ENCODE measurements at places on chromosomes 3 and 15.

DNA sequence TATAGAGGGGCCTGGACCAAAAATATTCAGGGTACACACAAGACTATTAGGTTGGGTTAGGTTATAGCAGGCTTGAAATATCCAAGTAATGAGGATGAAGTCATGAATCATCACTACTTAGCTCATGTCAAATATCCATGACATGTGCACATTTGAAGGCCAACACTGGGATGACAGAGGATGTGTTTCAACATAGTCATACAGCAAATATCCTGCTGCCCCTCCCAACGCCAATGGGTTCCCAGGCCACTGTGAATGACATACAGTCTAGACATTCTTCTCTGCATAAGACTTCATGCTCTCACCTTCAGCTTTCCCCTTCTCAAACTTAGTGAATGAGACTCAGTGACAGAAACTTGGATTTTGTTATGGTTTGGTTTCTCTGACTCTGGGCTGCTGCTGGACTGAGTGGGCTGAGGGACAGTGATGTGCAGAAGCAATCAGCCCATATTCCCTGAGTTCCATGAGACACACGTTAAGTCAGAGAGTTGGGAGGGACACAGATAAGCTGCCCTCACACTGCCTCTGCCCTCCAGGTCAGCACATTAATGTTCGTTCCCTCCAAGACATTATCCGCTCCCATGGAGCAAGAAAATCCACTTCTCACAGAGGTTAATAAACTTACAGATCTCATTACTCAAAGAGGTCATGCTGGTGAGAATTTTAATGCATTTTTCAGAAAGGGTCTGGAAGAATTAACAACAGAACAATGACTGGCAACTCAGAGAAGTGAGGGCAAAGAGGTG, 15.4 kb downstream of the HOMER2 start:
- no peak for DNase-seq

DNA sequence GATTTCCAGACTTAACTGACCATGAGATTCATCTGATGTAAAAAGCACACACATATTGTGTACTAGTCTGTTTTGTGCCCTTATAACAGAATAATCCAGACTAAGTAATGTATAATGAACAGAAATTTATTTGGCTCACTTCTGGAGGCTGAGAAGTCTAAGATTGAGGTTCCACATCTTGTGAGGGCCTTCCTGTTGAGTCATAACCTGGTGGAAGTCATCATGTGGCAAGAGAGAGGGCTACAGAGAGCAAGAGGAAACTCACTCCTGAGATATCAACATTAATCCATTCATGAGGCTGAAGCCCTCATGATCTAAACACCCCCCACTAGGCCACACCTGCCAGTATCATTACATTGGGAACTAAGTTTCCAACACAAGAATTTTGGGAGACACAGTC, 977.6 kb downstream of the MCTP2 start:
- DNase-seq = no peak

DNA sequence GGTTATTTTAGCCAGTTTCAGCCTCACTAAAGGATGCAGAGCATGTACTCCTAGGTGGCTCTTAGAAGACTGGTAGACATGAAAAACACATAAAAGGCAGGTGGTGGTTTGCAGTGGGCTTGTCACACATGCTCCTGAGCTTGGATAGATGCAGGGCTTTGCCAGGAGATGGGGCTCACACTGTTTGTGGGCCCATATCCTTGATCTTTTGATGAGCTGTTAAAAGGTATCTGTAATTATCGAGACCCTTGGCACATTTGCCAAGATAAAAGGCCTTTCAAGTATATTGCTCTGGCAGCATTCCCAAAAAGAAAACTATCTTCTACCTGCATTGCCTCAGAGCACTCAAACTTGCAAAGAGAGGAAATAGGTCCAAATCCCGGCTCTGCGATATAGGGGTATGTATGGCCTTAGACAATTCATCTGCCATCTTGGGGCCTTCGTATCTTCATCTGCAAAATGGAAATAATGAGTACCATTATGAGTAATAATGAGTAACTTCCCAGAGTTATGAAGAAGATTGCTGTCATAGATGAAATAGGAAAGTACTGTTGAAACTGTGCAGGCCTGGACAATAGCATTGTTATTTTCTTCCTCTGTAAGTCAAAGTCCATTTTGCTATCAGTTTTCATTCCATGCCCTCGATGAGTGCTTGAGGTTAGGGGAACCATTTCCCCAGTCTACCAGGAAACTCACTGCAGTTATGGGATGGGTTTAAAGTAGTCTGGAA, 172.7 kb downstream of the SYNPR start:
- no peak for DNase-seq

DNA sequence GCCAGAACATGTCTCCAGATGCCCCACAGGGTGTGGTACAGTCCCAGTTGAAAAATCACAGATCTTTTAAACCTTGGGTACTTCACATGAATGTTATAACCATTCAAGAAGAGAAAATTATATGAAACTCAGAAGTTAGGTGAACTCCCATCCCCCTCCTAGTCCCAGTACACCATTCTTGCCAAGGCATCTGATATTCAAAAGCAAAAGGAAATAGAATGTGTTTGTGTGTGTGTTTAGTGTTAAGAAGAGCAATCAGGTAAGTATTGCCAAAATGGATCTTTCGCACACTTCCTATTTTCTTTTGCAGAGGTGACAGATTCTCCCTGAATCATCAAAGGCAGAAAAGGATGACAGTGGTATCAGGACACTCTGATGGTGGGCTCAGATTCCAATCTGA, 44.1 kb upstream of the LMOD3 start:
- DNase-seq = no peak

DNA sequence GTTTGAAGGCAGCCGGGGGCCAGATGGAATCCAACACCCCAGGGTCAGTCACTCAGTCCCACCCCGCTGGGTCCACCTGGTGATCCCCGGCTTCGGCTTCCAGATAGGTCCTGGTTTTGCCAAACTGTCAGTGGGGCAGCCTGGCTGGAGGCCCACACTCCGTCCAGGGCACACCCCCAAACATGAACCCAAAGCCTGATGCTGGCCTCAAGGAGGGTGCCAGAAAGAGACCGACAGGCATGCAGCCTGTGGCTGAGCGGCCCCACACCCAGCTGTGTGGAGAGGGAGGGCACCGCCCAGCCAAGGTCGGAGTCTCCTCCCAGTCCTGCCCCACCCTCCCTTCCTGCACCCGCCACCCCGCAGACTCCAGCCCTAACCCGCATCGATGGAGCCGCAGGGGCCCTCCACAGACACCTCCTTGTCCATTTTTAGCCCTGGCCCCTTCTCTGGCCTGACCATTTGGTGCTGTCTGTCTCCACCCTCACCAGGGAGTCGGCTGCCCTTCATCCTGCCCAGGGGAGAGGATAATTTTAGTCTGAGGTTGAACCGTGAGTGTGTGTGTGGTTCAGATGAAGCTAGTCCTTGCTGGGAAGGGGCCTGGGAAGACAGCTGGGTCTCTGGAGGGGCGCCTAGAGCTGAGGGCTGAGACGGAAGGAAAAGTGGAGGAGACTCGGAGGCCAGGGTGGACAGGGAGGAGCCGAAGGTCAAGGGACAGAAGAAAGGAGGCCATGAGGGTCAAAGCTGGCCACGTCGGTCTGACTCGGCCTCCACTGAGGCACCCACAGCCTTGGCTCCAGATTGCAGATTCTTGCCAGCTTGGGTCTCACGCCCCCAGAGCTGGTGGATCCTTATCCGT, 23.1 kb downstream of the TNK2 start:
- peak; percentile 80 for DNase-seq

GRCh38 chr15:35101335-35101734, 16.2 kb upstream of the NANOGP8 start:
- no peak for DNase-seq

DNA sequence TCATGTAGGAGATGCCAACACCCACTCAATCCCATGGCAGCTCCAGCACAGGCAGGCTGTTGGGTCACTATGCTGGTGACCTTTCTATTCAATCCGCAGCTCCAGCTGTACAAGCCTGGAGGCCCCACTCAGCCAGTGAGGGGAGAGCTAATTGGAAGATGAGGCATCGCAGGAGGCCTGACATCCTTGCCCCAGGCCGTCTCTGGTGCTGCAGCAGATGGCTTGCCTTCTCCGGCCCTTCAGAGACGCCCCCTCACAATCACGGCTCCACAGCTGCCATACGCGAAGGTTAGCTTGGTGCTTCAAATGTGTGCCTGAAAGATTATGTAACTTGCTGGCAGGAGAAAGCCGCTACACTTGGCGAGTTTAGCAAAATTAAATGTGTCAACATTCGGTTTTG, 104.2 kb upstream of the CLSTN2 start:
- DNase-seq = no peak

DNA sequence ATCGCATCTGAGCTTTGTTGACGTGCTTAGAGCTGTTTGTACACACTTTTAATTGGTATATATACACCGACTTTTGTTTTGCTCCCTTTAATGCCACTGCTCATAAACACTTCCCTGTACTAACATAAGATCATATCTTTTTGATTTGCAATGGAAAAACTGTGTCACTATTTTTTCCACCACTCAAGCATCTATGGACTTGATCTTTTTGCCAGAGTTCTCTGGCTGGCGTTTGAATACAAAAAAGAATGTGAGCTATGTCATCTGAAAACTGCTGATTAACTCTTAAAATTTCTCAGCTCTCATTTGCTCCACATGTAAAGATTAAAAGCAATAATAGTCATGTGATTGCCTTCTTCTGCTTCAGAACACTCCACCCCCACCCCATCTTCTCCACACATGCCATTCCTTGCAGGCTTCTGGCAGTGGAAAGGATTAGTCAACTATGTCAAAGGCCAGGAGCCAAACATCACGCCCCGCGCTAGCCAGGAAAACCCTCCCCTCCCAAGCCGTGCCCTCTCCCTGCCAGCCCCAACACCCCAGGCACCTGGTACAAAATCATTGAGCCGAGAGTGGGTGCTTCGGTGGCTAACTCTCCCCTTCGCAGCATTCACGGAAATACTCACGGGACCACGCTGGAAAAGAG, 123.4 kb upstream of the MEF2A start:
- DNase-seq = peak; percentile 77

DNA sequence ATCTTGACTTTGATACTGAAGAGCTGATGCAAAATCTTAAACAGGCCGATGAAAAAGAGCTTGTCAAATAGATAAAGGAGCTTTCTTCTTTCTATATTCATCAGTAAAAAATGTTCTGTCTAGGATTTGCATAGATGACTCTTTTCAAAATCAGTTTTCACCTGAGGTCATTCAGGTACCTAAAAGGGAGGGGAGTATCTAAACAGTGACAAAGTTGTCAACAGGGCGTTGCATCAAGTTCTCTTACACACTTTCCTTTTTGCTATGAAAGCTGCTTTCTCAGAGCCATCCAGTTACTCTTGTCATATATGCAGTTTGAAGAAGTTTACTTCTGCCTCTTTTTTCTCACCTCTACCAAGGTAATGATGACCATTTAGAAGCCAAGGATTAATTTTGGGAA, 60.0 kb downstream of the AKAP13 start:
- DNase-seq = no peak

GRCh38 chr15:93044301-93045190, 44.5 kb downstream of the RGMA start:
- no peak for DNase-seq

GRCh38 chr15:28957606-28958498, 72.1 kb downstream of the APBA2 start:
- peak; percentile 8 for DNase-seq

- no peak for DNase-seq
These were observed 127.3 kb downstream of the EEFSEC start for GRCh38 chr3:128280481-128281052.

DNA sequence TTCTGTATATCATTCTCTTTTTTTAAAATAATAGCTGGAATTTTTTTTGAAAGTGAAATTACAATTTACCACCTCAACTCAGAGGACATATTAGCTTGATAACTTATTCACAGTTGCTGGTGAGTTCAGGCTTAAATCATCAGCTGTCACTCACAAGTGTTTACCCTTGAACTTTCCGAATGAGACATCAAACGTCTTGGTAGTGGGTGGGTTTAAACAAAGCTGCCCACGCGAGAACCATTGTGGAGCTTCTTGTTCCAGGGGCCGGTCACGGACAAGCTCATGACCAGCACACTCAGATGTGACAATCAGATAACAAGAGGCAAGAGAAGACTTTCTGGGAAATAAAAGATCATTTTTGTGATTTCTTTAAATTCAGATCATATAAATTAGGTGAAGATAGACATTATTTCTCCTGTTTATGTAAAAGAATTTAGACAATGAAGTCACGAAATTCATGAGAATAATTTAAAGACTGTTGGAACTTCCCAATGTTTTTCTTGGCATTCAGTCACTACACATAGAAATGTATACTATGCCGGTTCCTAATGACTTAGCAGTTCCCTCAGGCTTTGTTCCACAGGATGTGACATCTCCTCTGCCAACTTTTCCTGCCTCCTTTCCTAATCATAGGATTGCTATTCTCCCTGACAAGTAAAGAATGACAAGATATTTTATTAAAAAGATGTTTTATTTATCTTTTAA, 29.3 kb downstream of the BTD start:
- DNase-seq = no peak

DNA sequence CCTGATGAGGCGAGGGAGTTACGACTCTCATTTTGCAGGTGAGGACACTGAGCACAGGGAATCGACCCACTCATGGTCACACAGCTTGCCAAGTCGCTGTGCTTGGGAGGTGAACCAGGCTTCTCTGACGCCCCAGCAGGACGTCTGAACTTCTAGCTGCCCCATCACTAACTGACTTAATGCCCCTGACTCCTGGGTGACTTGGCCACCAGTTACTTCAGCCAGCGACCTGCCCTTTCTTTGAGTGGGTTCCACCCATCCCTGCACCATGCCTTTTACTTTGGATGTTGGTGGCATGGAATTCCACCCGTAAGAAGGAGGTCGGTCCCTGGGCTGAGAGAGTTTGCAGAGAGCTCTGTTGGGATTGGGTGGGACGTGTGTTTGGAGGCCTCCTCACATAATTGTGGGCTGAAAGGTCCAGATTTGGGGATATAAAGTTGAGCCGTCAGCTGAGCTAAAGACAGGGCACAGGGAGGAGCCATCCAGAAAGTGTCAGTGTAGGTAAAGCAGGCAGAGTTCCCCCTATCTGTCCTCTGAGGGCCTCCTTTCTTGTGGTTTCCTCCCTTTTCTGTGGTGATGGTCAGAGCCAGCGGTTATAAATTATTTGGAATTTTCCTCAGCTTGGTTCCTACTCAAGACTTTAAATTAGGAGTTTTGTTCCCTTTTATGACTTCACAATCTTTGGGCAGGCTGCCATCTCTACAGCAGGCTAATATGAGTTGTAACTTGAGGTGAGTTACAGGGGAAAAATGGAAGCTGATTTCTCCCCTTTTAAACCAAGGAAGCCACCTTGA, 55.0 kb downstream of the FLNB start:
- DNase-seq = no peak

DNA sequence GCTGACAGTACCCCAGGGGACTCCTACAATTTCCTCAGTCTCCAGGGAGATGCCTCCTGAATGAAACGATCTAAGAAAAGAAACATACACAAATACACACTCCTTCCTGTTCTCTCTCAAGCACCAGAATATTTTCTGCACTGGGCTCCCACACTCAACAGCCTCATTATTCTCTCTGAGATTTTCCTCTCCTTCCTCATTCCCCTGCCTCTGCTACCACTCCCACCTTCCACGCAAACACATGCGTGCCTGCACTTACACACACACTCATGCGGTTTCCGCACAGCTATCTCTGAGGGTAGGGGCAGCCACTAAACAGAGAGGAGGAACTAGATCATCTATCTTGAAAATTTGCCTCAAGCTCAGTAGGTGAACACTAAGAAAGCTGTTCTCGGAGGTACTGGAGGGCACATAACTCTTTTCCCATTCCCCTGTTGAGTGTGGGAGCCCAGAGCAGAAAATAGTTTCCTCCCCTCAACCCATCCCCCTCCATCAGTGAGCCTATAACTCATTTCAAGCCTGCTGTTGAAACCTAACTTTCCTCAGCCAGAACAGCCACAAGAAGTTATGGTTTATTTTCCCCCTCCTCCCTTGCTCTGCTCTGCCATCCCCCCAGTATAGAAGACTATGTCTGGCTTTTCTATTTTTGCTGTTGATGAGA, 30.5 kb upstream of the TIPARP start:
- peak; percentile 53 for DNase-seq

- no peak for DNase-seq
These were observed 148.5 kb upstream of the NAALADL2 start for GRCh38 chr3:174710612-174711011.
